SJCRH30 (cell line): ENCODE measurements at places on chromosomes 7 and 10. TPM values are rescaled to one million over a fixed set of nuclear protein-coding genes. Genes with fewer than 3 reads are reported as not detected.
A peak's percentile ranks its signal among the peaks of the same experiment; 100 is the strongest.

The C10orf67 gene
- total RNA-seq, result 0.15 and 0.16 TPM in 2 replicates

The TEX47 gene
- not detected in 2 replicates for total RNA-seq

The GJD4 gene
- total RNA-seq, result 1.2 and 1.9 TPM in 2 replicates

The SHH gene
- total RNA-seq, result not detected in 2 replicates

The TUBB8 gene
- not detected in 2 replicates for total RNA-seq

The FANK1 gene
- total RNA-seq, result 0.42 and 0.71 TPM in 2 replicates

The ELMO1 gene
- 55.4 and 67.2 TPM in 2 replicates for total RNA-seq

DNA sequence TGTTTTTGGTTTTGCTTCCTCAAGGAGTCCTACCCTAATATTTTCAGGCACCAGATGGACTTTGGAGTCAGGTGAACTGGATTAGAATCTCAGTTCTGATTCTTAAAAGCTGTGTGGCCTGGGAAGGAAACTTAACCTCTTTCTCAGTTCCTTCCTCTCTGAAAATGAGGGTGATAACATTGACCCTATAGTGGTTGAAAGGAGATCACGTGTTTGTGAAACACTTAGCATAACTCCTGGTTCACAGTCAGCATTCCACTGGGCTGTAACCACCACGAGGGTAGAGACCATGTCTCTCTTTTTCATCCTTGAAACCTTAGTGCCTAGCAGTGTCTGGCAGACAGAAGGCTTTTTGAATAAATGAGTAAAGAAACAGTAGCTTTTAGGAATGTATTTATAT lies 16.7 kb downstream of the LSMEM1 start:
- no peaks in the 10 kb centered on the region; the same call in 1 of the 2 replicates for H3K4me1 ChIP-seq
- no peak overlapping the region for H3K27ac ChIP-seq
- no peak for DNase-seq
- H3K27me3 ChIP-seq, result no peaks in the 10 kb centered on the region
- no peaks in the 10 kb centered on the region for H3K36me3 ChIP-seq
- H3K4me3 ChIP-seq, result no peak overlapping the region

GRCh38 chr10:79266543-79267312 lies 80.5 kb upstream of the PPIF start:
- H3K27ac ChIP-seq, result no peak overlapping the region
- no peak overlapping the region for H3K4me3 ChIP-seq
- no peaks in the 10 kb centered on the region for H3K4me1 ChIP-seq
- no peaks in the 10 kb centered on the region for H3K27me3 ChIP-seq
- DNase-seq, result no peak

DNA sequence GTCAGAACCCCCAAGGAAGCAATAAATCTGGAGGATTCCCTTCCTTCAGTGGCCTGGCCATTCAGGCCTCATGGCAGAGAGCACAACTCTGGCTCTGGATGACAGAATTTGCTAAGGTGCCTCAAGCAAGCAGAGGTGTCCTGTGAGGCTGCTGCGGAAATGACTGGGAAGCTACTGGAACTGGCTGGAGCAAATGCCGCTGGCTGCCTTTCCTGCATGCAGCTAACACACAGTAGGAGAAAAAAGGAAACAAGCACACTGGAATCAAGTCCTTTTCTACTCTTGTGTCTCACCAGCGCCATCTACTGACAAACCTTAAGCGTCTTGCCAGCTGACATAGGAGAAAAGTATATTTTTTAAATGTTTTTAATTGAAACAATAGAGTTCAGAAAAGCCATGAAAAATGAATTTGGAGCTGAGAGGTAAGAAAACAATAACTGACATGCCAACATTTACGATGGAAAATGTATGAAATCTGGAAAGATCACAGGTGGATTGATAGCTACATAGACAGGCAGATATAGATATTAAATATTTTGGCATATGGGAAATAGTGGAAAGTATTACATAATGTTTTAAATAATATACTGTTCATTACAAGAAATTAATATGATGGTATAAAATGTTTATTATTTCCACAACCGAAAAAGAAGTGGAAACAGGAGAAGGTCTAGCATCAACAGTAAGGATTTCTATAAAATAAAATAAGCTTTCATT lies 951.6 kb downstream of the ANKRD7 start:
- no peaks in the 10 kb centered on the region for H3K27me3 ChIP-seq
- H3K4me1 ChIP-seq, result no peaks in the 10 kb centered on the region
- H3K4me3 ChIP-seq, result no peak overlapping the region

GRCh38 chr10:35124540-35124939 lies 2.1 kb upstream of the CREM start:
- no peak for DNase-seq
- H3K36me3 ChIP-seq, result no peaks in the 10 kb centered on the region
- no peaks in the 10 kb centered on the region for H3K27me3 ChIP-seq
- no peak overlapping the region for H3K27ac ChIP-seq

DNA sequence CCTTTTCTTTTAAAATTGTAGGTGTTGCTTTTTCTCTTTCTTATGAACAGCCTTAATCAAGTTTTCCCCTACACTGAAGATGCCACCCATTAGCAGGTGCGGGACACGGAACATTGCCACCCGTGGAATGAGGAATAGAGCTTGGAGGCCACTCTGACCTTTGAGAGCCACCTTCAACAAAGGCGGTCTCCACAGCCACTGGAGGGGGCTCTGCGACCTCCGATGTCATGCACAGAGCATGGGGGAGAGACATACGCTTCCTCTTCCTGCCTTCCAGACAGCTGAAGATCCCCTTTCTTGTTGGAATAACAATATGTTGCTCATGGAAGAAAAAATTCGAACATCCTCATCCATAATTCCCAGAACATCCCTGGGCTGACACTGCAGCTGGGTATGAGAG lies 39.1 kb downstream of the ADARB2 start:
- no peak for DNase-seq
- H3K4me3 ChIP-seq, result no peak overlapping the region
- H3K27me3 ChIP-seq, result no peaks in the 10 kb centered on the region
- H3K36me3 ChIP-seq, result no peaks in the 10 kb centered on the region

GRCh38 chr10:91779011-91779605 lies 19.1 kb upstream of the TNKS2 start:
- H3K4me3 ChIP-seq, result no peak overlapping the region
- no peaks in the 10 kb centered on the region for H3K36me3 ChIP-seq
- DNase-seq, result no peak
- H3K4me1 ChIP-seq, result no peaks in the 10 kb centered on the region
- H3K27me3 ChIP-seq, result no peaks in the 10 kb centered on the region
- no peak overlapping the region for H3K27ac ChIP-seq

GRCh38 chr7:90692396-90692795 lies 96.3 kb downstream of the CDK14 start:
- H3K27ac ChIP-seq, result peak overlapping the region; percentile 32
- H3K27me3 ChIP-seq, result no peaks in the 10 kb centered on the region
- H3K4me3 ChIP-seq, result no peak overlapping the region
- H3K36me3 ChIP-seq, result no peaks in the 10 kb centered on the region
- peaks cover 26% of the 10 kb centered on the region for H3K4me1 ChIP-seq
- peak; percentile 93 for DNase-seq

GRCh38 chr7:56091591-56091990 lies 1.2 kb downstream of the PHKG1 start:
- H3K36me3 ChIP-seq, result no peaks in the 10 kb centered on the region
- H3K4me1 ChIP-seq, result 0 out of 2 replicates have a peak, but pooled peaks cover 3% of the 10 kb centered on the region
- no peak overlapping the region for H3K4me3 ChIP-seq
- no peak overlapping the region for H3K27ac ChIP-seq

- H3K36me3 ChIP-seq, result peaks cover 30% of the 10 kb centered on the region
- H3K4me3 ChIP-seq, result peak overlapping the region; percentile 69
- peak overlapping the region; percentile 41 for H3K27ac ChIP-seq
- H3K4me1 ChIP-seq, result no peaks in the 10 kb centered on the region
Measured at GRCh38 chr10:75234683-75235374, 928 bp downstream of the COMTD1 start.

GRCh38 chr7:54546986-54547314 lies 4.8 kb downstream of the VSTM2A start:
- no peak overlapping the region for H3K27ac ChIP-seq
- no peaks in the 10 kb centered on the region for H3K4me1 ChIP-seq
- H3K4me3 ChIP-seq, result no peak overlapping the region
- H3K27me3 ChIP-seq, result no peaks in the 10 kb centered on the region; the same call in none of the 2 replicates

GRCh38 chr10:725302-725701 lies 35.8 kb upstream of the DIP2C start:
- no peak overlapping the region for H3K27ac ChIP-seq
- H3K36me3 ChIP-seq, result no peaks in the 10 kb centered on the region
- no peak for DNase-seq
- H3K27me3 ChIP-seq, result no peaks in the 10 kb centered on the region
- H3K4me1 ChIP-seq, result no peaks in the 10 kb centered on the region
- H3K4me3 ChIP-seq, result no peak overlapping the region
